Iris pigment epithelial cell (primary cell): ENCODE measurements at places on chromosomes 5 and 9.

DNA sequence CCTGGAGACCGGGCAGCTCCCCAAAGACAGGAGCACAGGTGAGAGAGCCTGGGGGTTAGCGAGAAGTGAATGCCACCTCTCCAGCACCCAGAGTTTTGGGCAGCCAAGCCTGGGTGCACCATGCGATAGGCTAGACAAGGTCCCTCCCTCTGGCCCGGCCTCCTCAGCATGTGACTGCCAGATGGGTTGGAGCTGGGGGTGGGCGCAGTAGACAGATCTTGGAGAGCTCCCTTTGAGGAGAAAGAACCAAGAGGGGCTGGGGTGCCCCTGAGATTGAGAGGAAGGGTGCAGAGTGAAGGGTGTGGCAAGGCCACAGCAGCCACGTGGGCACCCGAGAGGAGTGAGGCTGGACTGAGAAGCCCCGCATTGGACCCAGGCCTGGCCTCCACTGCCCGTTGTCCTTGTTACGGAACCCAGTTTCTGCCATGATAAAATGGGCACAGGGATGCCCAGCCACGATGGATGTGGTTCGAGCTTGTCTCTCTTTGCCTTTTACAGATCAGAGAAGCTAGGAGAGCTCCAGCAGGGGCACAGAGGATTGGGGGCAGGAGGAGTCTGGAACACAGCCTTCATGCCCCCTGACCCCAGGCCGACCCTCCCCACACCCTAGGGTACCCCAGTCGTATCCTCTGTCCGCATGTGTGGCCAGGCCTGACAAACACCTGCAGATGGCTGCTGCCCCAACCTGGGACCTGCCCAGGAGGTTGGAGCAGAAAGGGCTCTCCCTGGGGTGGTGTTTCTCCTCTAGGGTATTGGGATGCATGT, 1.4 kb downstream of the TMEM141 start:
- DNase-seq, result no peak

DNA sequence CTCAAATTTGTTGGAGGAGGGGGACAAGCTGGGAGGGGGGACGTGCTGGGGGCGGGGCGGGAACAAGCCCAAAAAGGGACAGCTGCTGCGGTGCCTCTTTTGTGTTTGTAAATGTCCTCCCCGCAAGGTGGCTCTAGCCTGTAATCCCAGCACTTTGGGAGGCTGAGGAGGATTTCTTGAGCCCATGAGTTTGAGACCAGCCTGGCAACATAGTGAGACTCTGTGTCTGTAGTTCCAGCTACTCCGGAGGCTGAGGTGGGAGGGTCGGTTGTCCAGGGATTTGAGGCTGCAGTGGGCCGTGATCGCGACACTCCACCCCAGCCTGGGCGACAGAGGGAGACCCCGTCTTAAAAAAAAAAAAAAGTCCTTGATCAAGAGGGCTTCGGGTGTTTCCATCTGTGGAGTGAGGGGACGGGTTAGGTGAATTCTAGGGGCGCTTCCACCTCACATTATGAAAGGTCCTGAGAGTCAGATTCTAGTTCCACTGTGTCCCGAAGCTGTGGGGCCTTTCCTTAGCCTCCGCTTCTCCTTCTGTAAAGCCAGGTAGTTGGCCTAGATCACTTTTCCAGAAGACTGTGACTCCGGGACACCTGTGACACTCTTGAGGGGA, 779 bp upstream of the CTNNA1 start:
- no peak for DNase-seq

GRCh38 chr5:148543727-148544126, 110.6 kb downstream of the HTR4 start:
- DNase-seq, result no peak

DNA sequence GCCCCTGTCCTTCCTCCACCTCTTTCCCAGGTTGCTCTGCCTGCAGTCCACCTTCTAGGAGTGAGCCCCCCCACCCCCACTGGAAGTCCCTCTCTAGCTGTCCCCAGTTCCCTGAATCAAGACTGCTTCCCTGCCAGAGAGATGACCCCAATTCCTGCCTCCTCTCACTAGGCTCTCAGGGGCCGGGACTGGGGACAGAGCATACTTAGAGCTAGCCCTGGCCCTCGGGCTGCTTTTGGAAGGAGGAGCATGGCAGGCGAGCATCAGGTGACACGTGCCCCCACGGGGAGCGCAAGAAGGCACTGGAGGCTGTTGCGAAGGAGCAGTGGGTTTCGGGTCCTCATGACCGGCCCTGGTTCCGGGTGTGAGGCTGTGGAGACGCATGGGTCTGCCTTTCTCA, 9.7 kb downstream of the TRAF2 start:
- DNase-seq, result no peak

- no peak for DNase-seq
Observed at GRCh38 chr5:14607104-14607503, 25.5 kb downstream of the OTULINL start.
